ENCODE measurements at places on chromosomes 2 and 18.

DNA sequence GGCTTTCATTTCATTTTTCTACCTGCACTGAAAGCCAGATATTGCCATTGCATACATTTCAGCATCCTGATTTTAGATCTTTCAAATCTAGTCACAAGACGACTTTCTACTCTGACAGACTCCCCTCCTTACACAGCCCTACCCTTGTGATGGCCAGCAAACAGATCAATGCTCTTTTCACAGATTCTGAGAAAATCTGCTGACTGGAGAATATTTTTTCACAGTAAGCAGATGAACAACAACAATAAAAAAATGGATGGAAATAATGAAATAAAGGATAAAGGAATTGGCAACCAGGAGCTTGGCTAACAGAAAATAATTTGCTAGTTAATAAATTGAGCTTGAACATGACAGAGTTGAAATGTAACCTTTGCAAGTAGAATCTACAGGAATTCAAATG, 527.2 kb downstream of the IRS1 start:
- no peaks in the 10 kb centered on the region for H3K27me3 ChIP-seq
- no peaks in the 10 kb centered on the region for H3K36me3 ChIP-seq
- H3K4me3 ChIP-seq, result no peak overlapping the region
- no peak for DNase-seq

DNA sequence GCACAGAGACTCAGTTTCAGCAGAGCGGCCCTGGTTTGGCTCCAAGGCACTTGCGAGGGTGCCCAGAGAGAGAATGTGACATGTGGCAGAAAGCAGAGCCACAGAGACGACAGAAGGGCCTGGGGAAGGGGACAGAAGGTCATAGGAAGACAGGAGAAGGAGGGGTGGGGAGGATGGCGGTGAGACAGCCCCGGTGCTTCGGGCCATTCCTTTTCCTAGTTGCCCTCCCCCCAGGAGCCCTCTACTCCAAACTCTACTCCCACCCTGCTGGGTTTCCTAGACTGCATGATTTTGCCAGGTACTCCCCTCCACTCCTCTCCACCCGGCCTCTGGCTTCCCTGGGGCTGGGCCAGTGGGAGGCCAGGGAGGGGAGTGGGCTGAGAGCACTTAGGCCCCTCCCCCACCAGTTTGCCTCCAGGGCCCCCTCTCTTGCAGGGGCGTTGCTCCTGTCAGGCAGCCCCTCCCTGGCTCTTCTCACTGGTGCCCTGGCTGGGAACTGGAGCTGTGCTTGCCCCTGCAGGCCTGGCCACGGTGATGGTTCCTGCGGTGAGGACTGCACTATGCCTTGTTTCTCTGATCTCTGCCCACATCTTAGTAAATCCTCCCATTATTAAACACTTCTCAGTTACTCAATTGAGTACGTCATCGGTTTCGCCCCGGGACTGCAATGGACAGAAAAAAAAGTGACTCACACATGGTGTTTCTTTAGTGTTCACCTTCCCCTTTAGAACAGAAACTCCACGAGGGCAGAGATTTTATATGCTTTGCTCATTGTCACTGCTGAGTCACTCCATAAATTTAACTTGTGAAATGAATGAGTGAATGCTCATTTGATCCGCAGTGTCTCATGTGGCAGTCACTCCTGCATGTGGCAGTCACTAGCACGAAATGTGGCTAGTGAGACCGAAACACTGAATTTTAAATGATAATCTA, 58.7 kb upstream of the SP3 start:
- peaks cover 25% of the 10 kb centered on the region for H3K4me1 ChIP-seq
- no peaks in the 10 kb centered on the region for H3K27me3 ChIP-seq
- H3K27ac ChIP-seq, result peak overlapping the region; percentile 89

DNA sequence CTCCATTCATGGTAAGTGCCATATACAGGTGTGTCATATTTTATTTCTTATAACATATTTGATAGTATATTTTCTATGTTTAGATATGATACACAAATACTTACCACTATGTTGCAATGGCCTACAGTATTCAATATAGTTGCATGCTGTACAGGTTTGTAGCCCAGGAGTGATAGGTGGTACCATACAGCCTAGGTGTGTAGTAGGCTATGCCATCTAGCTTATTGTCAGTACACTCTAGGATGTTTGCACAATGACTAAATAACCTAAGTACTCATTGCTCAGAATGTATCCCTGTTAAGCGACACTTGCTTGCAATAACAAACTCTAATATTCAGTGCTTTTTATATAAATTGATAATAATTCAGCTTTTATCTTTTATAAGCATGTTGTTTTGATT, 563.1 kb upstream of the LINC00305 start:
- H3K36me3 ChIP-seq, result no peaks in the 10 kb centered on the region
- H3K4me1 ChIP-seq, result no peaks in the 10 kb centered on the region
- no peak overlapping the region for H3K4me3 ChIP-seq
- no peak for DNase-seq
- H3K27ac ChIP-seq, result no peak overlapping the region

- H3K27me3 ChIP-seq, result no peaks in the 10 kb centered on the region
- no peak for DNase-seq
- no peaks in the 10 kb centered on the region for H3K4me1 ChIP-seq
- H3K4me3 ChIP-seq, result peak overlapping the region; percentile 88
These were observed 603 bp downstream of the ATAD2B start for GRCh38 chr2:23926290-23926749.

- H3K27me3 ChIP-seq, result no peaks in the 10 kb centered on the region
- DNase-seq, result peak; percentile 90
- H3K4me1 ChIP-seq, result peaks cover 22% of the 10 kb centered on the region
- no peaks in the 10 kb centered on the region for H3K36me3 ChIP-seq
- H3K4me3 ChIP-seq, result peak overlapping the region; percentile 14
- peak overlapping the region; percentile 99 for H3K27ac ChIP-seq
These were observed 428.1 kb downstream of the MEIS1 start for GRCh38 chr2:66862885-66863650.

DNA sequence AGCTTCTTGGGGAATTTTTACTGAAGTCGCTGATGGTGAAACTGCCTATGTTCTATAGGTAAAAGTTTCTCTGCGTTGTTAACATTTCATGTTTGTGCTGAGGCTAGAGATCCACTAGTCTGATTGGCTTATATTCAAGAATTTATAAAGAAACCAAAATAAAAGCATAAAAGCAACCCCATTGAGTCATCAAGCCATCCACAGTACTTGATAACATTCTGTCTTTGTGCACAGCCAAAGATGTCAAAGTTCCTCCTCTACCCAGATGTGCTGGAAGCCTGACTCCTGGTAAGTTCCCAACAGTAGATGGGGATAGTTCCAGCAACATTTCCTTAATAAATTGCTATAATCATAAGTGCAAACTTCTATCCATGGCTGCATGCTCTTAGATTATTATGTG, 107.8 kb downstream of the TANC1 start:
- no peak overlapping the region for H3K4me3 ChIP-seq
- no peaks in the 10 kb centered on the region for H3K36me3 ChIP-seq
- DNase-seq, result peak; percentile 93
- peaks cover 20% of the 10 kb centered on the region for H3K4me1 ChIP-seq

- no peaks in the 10 kb centered on the region for H3K27me3 ChIP-seq
- H3K4me3 ChIP-seq, result no peak overlapping the region
- no peak for DNase-seq
- H3K36me3 ChIP-seq, result no peaks in the 10 kb centered on the region
These were observed 209.2 kb upstream of the CDH19 start for GRCh38 chr18:66813138-66813537.

DNA sequence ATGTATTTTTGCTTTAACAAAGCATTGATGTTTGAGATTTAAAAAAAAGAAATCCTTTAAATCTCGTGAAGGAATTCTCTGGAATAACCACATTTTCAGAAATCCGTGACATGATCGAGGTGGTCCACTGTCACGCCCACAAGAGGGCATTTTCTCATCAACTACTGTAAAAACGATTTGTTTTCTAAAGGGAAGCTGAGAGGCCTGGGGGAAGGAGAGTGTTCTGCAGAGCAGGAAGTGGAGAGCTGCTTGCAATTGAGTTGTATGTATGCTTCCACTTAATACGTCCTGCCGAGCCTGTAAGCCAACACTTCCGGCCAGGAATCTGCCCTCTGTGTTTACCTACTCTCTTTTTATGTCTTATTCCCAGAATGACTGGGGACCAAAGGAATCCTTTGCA, 19.4 kb downstream of the KLHL29 start:
- peaks cover 6% of the 10 kb centered on the region for H3K4me1 ChIP-seq
- no peak overlapping the region for H3K4me3 ChIP-seq
- no peaks in the 10 kb centered on the region for H3K27me3 ChIP-seq
- peak; percentile 91 for DNase-seq
- H3K27ac ChIP-seq, result peak overlapping the region; percentile 70

- no peak overlapping the region for H3K27ac ChIP-seq
- H3K4me3 ChIP-seq, result no peak overlapping the region
- no peak for DNase-seq
- no peaks in the 10 kb centered on the region for H3K36me3 ChIP-seq
- no peaks in the 10 kb centered on the region for H3K27me3 ChIP-seq
These were observed 29.0 kb downstream of the ZC3H6 start for GRCh38 chr2:112304298-112304941.

DNA sequence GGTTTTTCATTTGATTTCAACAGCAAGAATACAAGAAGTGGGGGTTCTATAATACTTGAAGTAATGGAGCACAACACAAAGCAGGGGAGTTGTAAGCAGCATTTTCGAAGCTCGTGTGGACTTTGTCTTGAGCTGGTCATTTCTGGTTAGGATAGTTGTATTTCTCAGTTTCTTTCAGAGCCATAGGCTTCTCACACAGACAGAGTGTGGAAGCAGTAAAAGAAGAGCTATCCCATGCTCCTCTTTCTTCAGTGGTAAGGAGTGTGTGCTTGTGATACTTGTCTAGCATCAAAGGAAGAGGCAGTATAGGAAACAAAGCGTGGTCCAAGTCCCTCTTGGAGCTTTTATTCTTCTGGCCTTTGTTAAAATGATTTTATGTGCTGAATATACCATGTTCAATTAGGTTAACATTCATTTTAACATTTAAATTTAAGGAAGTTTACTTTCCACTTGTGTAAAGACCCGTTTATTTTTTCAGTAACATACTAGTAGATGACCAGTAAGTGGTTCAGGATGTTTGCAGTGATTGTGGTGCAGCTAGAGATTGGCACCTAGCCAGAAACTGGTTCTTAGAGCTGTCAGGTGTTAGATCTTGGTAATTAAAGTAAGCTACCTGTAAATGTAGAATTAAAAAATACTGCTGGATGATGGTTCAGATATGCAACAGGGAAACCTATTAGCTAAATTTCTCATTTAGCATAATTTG, 14.6 kb downstream of the CCNYL1 start:
- peaks cover 3% of the 10 kb centered on the region for H3K36me3 ChIP-seq
- no peak for DNase-seq
- H3K27ac ChIP-seq, result no peak overlapping the region
- no peak overlapping the region for H3K4me3 ChIP-seq

GRCh38 chr2:43943323-43943722, 52.5 kb downstream of the LRPPRC start:
- H3K4me3 ChIP-seq, result no peak overlapping the region
- 0 out of 2 replicates have a peak, but pooled peaks cover 2% of the 10 kb centered on the region for H3K4me1 ChIP-seq
- DNase-seq, result no peak
- no peak overlapping the region for H3K27ac ChIP-seq
